ENCODE measurements at places on chromosomes 12 and 14.

DNA sequence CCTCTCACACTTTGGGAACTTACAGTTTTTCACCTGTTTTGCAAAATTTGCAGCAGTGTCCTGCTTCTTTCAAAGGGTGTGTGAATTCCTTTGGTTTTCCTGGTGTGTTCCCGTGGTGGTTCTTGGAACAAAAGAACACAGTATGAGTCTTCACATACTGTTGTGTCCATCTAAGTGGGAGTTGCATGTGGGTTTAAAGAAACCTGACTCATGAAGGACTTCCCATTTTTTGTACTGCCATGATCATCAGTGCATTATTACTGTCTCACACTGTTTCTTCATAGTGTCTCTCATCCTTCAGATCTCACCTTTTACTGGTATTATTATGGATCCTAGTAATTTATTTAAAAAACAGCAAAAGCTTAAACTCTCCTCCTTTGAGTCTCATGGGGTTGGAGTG lies 3.8 kb upstream of the GZMH start:
- no peak for DNase-seq

GRCh38 chr12:116443821-116444589 lies 115.2 kb upstream of the MAP1LC3B2 start:
- DNase-seq: no peak

GRCh38 chr14:100711493-100711892 lies 15.2 kb upstream of the DLK1 start:
- DNase-seq: no peak

DNA sequence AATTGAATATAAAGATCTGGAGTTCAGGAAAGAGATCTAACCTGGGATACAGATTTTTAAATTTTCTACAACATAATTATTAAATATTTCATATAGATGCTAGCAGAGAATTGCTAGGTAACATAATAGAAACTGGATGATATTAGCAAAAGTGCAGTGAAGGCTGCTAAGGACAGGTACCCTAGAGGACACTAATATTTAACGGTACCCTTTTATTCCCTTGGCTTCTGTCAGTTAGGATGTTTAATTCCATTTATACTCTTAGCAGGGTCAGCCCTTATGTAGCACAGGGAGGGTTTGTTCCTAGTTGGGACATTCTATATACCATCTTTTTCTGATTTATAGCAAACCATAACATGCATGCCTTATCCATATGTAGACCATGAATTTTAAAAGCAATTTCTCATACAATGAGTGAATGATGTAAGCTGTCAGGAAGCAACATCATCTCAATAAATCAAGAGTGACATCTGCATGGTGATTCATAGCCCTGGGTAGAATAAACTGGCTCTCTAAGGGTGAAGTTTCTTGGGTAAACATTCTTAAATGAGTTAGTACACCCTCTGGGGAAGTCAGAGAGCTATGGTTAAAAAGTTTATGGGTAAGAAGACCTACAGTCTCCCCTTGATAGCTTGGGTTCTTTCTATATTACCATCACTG lies 404.4 kb upstream of the MGAT4C start:
- no peak for DNase-seq

DNA sequence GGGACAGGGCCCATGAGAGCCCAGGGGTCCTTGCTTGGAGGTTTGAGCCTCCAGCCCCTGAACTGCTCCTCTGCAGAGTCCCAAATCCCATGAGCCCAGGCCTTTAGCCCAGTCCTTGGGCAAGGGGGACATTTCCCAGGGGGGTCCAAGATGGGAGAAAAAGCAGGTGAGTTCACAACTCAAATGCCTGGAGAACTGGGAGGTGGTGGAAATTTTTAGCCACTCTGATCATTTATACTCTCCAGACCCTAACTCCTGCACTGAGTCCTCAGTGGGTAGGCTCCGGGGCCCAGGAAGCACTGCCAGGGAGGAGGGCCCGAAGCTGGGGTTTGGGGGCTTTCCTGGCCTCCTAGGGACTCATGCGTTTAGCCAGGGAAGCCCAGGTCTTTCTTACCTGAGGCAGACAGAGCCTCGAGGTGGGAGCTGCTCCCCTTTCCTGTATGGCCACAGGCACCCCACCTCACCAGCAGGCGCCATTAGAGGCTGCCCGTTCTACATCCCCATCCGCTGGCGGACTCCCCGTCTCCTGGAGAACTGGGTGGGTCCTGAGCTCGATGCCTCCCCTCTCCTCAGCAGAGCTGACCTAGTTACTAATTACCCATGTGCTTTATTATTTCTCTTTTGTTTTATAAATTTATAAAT lies 998 bp downstream of the HNF1A start:
- no peak for DNase-seq

- DNase-seq: no peak
These were observed 182.9 kb downstream of the NOVA1 start for GRCh38 chr14:26414926-26415325.

GRCh38 chr14:60164404-60164711 lies 840 bp downstream of the DHRS7 start:
- no peak for DNase-seq
